Upper lobe of right lung (tissue), 1 donor: ENCODE measurements at places on chromosomes 3 and 15. TPM values are rescaled to one million over a fixed set of nuclear protein-coding genes. Genes with fewer than 3 reads are reported as not detected.

The IGSF10 gene
- total RNA-seq: 32.4 TPM

DNA sequence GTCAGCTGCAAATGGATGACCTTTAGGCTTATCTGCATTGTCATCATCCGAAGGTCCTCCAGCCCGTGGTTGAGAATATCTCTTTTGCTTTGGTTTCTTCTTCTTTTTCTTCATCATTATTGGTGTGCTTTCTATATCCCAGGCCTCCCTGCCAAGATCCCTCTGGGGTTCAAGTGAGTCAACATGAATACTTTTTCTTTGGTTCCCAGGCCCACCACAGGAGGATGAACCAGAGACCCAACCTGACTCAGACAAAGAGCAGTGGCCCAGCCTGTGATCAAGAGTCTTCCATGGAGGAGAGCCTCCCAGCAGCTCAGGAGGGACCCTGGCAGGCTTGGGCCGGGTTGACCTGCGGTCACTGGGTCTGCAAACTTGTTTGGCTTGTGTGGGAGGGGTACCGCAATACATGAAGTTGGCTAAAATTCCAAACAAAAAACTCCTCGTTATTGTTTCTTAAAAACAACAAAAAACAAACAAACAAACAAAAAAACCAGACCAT, 104.2 kb downstream of the MAP4 start:
- H3K4me1 ChIP-seq: no peaks in the 10 kb centered on the region
- H3K36me3 ChIP-seq: peaks cover 71% of the 10 kb centered on the region
- no peak for DNase-seq
- H3K27ac ChIP-seq: no peak overlapping the region

DNA sequence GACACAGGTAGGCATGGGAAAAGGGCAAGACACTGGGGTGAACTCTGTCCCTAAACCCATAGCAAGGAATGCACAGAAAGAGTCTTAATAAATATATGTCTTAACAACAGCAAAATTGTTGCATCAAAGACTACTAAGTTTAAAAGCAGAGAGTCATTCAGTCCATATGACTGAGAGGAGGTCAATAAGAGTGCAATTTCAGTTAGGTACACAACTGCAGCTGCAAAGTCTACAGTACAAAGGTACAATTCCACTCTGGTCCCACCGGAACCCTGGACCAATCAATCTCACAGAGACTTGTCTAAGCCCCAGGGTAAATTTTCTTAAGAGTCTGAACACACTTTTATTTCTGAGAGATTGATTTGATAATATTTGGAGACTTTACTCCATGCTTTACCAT, 6.9 kb downstream of the CP start:
- no peaks in the 10 kb centered on the region for H3K27me3 ChIP-seq
- H3K36me3 ChIP-seq: no peaks in the 10 kb centered on the region
- H3K4me1 ChIP-seq: peaks cover 7% of the 10 kb centered on the region
- H3K4me3 ChIP-seq: no peak overlapping the region
- DNase-seq: no peak

DNA sequence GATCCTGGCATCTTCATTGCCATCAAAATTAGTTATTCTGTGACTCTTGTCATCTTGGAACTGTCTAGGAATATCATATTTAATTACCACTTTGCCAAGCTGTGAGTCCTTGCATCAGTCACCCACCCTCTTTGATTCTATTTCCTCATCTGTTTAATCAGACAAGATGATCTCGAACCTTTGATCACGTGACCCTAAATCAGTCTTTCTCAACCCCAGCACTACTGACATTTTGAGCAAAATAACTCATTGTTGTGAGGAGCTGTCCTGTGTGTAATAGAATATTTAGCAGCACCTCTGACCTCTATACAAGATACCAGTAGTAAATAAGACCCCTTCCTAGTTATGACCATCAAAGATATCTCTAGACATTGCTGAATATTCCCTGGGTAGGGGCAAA, 343.4 kb upstream of the ARPP21 start:
- DNase-seq: no peak
- H3K27ac ChIP-seq: no peak overlapping the region
- no peak overlapping the region for H3K4me3 ChIP-seq
- H3K4me1 ChIP-seq: no peaks in the 10 kb centered on the region
- H3K36me3 ChIP-seq: no peaks in the 10 kb centered on the region

The GNAT1 gene
- total RNA-seq: not detected

- H3K27me3 ChIP-seq: no peaks in the 10 kb centered on the region
- peak overlapping the region; percentile 36 for H3K27ac ChIP-seq
- H3K4me3 ChIP-seq: no peak overlapping the region
These were observed 150.8 kb downstream of the ZNF609 start for GRCh38 chr15:64611085-64611725.

DNA sequence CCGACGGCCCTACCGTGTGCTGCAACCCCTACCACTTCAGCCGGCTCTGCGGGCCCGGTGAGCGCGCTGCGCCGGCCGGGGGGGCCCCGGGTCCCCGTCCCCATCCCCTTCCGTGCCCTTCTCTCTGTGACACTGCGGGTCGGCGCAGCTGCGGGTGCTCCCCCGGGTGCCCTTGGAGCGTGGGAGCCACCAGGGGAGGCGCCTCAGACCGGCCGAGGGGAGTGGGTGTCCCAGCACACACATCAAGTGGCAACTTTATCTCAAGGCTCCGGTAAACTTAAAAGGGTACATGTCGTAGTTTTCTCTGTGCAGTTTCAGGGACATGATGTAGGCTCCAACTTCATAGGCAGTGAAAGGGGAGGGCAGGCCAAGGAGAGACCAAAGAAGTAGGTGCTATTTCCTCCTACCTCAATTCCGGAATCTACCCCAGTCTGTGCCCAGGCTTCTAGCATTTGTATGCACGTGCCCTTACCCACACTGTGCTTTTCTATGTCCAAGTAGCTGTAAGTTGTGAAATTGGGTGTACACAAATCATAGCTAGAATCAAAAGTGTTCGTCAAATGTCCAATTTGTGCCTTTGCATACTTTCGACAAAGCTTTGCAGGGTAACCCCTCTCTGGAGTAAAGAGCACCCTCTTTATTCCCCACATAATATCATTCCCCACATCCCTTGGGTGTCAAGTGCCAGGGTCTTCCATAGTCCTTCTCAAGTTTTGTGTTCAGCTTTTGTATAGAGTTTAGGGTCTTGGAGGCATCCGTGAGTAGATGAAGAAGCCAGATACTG, 2.2 kb downstream of the SMAD6 start:
- DNase-seq: peak; percentile 70
- H3K36me3 ChIP-seq: no peaks in the 10 kb centered on the region
- H3K4me3 ChIP-seq: peak overlapping the region; percentile 60
- peak overlapping the region; percentile 85 for H3K27ac ChIP-seq

DNA sequence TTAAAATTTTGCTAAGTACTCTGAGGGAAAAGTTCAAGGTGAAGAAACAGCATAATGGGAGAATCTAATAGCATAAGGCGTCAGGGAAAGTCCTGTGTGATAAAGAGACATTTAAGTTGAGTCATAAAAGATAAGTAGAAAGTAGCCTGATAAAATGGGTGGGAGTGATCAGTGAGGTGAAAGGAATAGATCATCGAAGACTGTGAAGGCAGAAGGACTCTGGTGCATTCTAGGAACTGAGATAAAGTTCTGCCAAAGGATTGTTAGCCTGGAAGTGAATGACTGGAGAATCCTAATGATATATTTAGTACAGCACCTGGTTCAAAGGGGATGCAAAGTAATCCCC, 149.9 kb downstream of the CFAP20DC start:
- no peaks in the 10 kb centered on the region for H3K4me1 ChIP-seq
- peak overlapping the region; percentile 51 for H3K27ac ChIP-seq
- H3K27me3 ChIP-seq: no peaks in the 10 kb centered on the region
- H3K36me3 ChIP-seq: no peaks in the 10 kb centered on the region
- H3K4me3 ChIP-seq: no peak overlapping the region
